ENCODE measurements at places on chromosomes 11 and 22. TPM values are rescaled to one million over a fixed set of nuclear protein-coding genes. Genes with fewer than 3 reads are reported as not detected.

DNA sequence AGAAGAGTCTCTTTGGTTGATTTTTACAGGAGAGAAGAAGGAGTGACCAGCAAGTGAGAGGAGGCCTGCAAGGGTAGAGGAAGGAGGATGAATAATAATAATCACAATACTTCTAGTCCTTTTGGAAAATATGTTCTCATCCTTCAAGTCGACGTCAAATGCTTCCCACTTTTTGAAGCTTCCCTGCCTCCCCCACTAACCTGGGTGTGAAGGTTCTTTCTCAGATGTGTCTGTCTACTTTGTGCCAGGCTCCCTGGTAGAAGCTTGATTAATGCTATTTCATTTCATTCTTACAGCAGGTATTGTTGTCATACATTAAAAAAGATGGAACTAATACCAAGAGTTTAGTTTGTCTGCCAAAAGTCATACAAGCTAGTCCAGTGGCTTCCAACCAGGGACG lies 17.1 kb downstream of the TENM4 start:
- peaks cover 19% of the 10 kb centered on the region for H3K27me3 ChIP-seq
- H3K36me3 ChIP-seq = no peaks in the 10 kb centered on the region
- DNase-seq = no peak

GRCh38 chr11:31821766-31822165 lies 10.6 kb upstream of the PAX6 start:
- H3K27me3 ChIP-seq = peaks cover 79% of the 10 kb centered on the region
- H3K36me3 ChIP-seq = peaks cover 3% of the 10 kb centered on the region
- no peak overlapping the region for H3K4me3 ChIP-seq
- H3K27ac ChIP-seq = no peak overlapping the region
- DNase-seq = no peak
- H3K4me1 ChIP-seq = peaks cover 13% of the 10 kb centered on the region

DNA sequence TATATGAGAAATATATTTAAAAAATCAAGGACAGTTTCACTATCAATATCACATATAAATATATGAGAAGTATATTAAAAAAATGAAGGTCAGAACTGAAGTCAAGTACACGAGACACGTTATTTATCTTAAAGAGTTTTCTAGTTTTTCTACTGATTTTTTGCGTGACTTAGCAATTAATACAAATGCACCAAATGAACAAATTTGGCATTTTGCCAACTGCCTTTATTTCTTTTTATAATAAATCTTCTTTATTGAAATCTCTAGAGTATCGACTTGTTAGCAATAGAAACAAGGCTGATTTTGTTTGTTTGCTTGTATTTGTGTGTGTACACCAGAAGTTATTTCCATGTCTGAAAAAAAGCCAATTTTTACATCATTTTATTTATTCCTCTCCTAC lies 1684.7 kb upstream of the RAG2 start:
- no peak overlapping the region for H3K4me3 ChIP-seq
- no peaks in the 10 kb centered on the region for H3K27me3 ChIP-seq
- H3K27ac ChIP-seq = no peak overlapping the region
- H3K4me1 ChIP-seq = no peaks in the 10 kb centered on the region
- no peaks in the 10 kb centered on the region for H3K36me3 ChIP-seq
- no peak for DNase-seq

- H3K4me3 ChIP-seq = no peak overlapping the region
- no peak for DNase-seq
- no peak overlapping the region for H3K27ac ChIP-seq
- H3K36me3 ChIP-seq = no peaks in the 10 kb centered on the region
- no peaks in the 10 kb centered on the region for H3K4me1 ChIP-seq
- no peaks in the 10 kb centered on the region for H3K27me3 ChIP-seq
These were observed 83.0 kb downstream of the TMPRSS5 start for GRCh38 chr11:113623114-113623513.

DNA sequence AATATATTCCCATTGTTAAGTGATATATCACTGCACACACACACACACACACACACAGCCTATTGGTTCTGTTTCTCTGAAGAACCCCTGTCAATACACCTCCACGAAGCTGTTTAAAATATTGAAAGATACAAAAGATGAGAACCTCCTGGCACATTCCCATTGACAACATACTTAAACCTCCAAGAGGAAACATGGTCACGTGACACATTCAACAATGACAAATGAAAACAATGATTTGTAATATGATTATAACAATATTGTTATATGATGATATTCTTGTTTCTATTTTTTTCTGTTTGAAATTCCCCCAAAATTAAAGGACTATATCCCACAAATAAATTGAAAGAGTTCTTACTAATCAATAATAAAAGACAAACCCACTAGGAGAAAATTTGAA lies 1344.9 kb downstream of the BRD1 start:
- no peak for DNase-seq
- H3K4me3 ChIP-seq = no peak overlapping the region
- no peaks in the 10 kb centered on the region for H3K4me1 ChIP-seq

The LRRC74B gene
- total RNA-seq = not detected

The ST14 gene
- total RNA-seq = 0.81 TPM

The CD81 gene
- 153 TPM for total RNA-seq

GRCh38 chr11:2534134-2534956 lies 89.5 kb downstream of the KCNQ1 start:
- no peaks in the 10 kb centered on the region for H3K27me3 ChIP-seq
- no peak overlapping the region for H3K4me3 ChIP-seq
- H3K36me3 ChIP-seq = no peaks in the 10 kb centered on the region
- no peak for DNase-seq
- H3K27ac ChIP-seq = no peak overlapping the region

The TREH gene
- not detected for total RNA-seq

DNA sequence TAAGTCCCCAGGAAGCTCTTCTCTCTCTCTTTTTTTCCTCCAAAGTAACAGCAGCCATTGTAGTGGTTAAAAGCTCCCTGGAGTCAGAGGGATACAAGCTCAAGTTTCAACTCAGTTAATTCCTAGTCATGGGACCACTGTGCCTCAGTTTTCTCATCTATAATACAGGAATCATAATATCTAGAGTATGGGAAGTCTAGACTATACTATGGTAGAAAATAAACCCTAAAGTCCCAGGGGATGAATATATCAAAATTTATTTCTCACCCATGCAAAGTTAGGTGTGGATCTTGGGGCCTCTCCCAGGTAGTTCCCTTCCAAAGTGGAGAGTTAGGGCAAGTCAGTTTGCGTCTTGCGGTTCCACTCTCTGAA lies 33.7 kb downstream of the C11orf58 start:
- no peaks in the 10 kb centered on the region for H3K4me1 ChIP-seq
- DNase-seq = no peak
- H3K27ac ChIP-seq = no peak overlapping the region
- H3K4me3 ChIP-seq = no peak overlapping the region

- peaks cover 48% of the 10 kb centered on the region for H3K4me1 ChIP-seq
These were observed 1.7 kb downstream of the SBF1 start for GRCh38 chr22:50473088-50473487.

DNA sequence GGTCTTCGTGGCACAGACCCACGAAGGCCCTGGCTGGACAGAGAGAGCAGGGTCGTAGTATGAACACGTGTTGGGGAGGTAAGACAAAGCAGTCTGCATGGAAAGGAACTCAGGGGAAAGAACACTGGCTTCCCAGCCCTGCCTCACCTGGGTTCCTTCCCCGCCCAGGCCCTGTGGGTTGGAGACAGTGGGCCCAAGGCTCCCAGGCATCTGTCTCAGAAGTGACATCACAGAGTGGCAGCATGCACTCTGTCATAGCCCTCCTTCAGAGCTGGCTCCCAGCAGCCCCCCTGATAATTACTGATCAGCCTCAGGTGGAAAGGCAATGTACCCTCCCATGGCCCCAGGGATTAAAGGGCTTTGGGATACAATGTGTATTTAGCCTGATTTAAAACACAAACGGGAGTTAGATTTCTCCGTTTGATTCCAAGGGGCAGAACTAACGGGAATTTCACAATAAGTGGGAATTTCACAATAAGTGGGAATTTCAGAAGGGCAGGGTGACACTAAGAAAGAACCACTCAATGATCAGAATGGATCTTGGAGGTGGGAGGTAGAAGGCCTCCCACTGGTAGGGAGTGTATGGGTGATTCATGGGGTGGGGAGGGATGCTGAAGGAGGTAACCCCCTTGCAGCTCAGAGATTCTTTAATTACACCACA lies 65.1 kb downstream of the SLC22A12 start:
- H3K27me3 ChIP-seq = peaks cover 22% of the 10 kb centered on the region
- H3K4me1 ChIP-seq = peaks cover 8% of the 10 kb centered on the region
- no peak for DNase-seq
- no peak overlapping the region for H3K27ac ChIP-seq
- H3K4me3 ChIP-seq = no peak overlapping the region
- H3K36me3 ChIP-seq = peaks cover 3% of the 10 kb centered on the region

The MMP8 gene
- not detected for total RNA-seq

The SCUBE1 gene
- not detected for total RNA-seq

DNA sequence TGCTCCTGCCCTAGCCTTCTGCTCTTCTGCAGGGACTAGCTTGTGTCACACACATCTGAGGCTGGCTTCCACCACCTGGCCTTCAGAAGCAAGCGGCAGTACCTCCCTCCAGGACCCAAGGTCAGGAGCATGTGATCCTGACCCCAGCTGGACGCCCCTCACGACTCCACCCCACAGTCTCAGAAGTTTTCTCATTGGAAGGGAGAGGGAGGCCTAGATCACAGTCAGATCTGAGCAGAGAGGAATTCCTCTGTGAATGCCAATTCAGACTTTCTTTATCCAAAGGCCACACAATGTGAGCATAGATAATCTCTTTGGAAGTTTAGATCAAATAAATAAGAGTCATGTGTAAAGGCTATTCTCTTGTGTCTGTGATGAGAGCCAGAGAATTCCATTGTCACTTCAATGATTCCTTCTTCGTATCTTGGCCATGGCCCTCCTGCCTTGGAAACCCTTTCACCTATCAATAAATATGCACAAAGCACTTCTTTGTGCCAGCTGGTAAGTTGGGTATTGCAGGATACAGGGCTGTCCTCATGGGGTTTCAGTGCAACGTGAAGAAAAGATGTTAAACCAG lies 142.9 kb downstream of the SNX19 start:
- DNase-seq = no peak
- H3K27ac ChIP-seq = no peak overlapping the region
- H3K27me3 ChIP-seq = peaks cover 31% of the 10 kb centered on the region
- H3K4me1 ChIP-seq = peaks cover 5% of the 10 kb centered on the region
- no peaks in the 10 kb centered on the region for H3K36me3 ChIP-seq

- peaks cover 19% of the 10 kb centered on the region for H3K4me1 ChIP-seq
- no peaks in the 10 kb centered on the region for H3K27me3 ChIP-seq
- no peak overlapping the region for H3K27ac ChIP-seq
- peaks cover 4% of the 10 kb centered on the region for H3K36me3 ChIP-seq
These were observed 42.9 kb downstream of the TPBGL start for GRCh38 chr11:75283391-75283931.

The RBMXL2 gene
- not detected for total RNA-seq

The PTGDR2 gene
- total RNA-seq = 1.8 TPM

The PI4KA gene
- total RNA-seq = 159 TPM
